ENCODE measurements at places on chromosomes 5 and 9.

GRCh38 chr5:32458880-32459495, 14.4 kb upstream of the ZFR start:
- no peak for DNase-seq

GRCh38 chr5:37005252-37005651, 128.7 kb downstream of the NIPBL start:
- DNase-seq: no peak

DNA sequence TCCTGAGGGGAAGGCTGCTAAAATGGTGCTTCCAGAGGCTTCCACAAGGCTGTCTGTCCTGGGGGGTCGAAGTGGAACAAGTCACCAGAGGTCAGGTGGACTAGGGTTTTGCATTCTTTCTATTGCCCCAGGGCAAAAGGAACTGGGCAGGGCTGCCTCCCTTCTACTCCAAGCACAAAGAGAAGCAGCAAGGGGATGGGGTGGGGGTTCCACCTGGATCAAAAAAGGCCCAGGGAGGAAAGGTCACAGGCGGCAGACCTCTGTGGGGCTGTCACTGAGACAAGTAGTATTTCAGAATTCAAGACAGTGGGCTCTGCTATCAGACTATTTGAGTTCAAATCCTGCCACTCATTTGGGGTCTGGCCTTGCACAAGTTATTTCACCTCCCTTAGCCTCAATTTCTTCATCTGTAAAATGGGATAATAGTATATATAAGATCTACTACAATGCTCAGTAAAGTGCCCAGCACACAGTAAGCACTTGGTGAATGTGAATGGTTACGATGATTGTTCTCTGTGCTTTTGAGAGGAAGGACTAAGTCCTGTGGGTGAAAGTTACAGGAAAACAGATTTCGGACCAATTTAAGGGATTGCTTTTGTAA, 1.9 kb upstream of the ARSI start:
- DNase-seq: no peak

GRCh38 chr9:14186096-14186495, 127.8 kb downstream of the NFIB start:
- no peak for DNase-seq

- DNase-seq: no peak
Measured at GRCh38 chr5:172854971-172855370, 20.9 kb downstream of the ERGIC1 start.
